WTC11 (cell line): ENCODE measurements at places on chromosomes 3 and 15.

- DNase-seq = no peak
Measured at GRCh38 chr3:178419071-178419470, 117.2 kb upstream of the KCNMB2 start.

- DNase-seq = no peak
Measured at GRCh38 chr3:190644035-190644434, 130.2 kb downstream of the IL1RAP start.

DNA sequence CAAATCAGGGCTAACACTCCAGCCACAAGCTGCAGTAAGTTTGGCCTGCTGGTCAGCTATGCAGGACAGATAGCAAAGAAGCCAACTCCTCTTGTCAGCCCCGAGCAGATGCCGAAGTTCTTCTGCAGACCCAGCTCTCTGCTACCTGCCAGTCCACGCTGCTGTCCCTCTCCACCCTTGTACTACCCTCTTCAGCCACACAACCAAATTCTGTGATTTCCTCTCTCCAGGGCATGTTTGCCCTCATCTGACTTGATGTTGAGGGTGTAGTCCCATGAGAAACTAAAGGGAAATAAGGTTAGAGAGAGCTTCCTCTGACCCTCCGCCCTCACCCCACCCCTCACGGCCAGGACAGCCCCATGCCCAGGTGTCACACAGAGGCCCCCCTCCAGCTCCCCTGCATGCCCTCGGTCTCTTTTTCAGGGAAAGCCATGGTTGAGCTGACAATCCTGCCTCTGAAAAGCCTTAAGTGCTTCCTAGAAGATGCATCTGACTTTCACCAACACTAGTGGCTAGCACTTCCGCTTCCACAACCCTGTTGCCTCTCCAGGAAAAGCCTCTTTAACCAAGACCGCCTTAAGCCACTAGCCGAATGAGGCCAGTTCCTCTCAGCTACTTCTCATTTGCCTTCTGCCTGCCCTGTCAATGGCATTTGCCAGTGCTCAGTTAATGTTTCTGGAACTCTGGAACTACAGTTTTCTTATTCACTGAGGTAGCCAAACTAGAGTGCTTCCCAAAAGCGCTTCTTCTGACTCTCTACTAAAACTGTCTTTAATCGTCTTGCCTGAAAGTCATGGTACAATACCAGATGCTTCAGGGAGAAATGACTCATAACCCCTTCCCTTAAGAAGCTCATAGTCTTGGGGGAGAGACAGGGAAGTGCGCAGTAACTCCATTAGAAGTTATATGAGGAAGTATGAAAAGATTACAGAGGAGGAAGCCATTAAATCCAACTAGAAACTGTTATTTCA lies 300.4 kb upstream of the STT3B start:
- no peak for DNase-seq

DNA sequence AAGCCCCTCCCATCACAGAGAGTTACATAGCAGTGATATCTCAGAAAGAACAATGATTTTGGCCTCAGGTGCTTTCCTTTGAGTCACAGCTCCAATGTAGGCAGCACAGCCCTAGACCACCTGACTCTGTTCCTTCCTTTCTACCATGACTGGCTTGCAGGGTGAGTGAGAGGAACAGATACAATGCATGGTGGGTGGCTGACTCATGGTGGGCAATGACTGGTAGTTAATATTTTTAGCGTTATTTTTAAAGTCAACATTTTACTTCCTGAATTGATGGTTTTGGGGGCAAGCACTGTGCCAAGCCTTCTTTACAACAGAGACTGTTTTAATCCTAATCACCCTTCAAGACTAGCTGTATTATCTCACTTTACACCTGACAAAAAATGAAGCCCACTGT lies 32.8 kb upstream of the ST3GAL6 start:
- DNase-seq = no peak

- DNase-seq = no peak
Measured at GRCh38 chr3:61114316-61114953, 136.8 kb downstream of the FHIT start.

DNA sequence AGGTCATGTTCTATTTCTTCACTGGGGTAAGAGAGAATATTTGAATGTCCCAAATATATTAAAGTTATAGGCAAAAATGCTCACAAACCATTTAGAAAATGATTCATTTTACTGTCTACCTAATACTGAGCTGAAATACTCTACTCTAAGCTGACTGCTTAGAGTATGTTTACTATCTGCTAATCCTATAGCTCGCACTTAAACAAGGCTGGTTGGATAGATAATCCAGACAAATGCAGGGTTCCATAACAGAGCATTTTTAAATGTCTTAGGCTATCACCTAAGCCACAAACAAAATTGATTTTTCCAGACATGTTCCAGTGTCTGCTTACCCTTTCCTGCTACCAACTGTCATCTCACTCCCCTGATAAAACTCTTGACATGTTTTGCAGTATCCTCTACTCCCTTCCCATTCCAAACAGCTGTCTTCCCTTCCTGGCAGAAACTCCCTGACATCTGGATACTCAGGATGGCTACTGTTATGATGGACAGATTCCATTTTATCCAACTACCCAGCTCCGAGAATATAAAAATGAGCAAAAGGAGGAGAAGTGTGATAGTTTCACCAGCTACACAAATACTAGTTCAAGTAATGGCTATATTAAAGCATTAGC lies 1034.7 kb downstream of the FHIT start:
- no peak for DNase-seq

DNA sequence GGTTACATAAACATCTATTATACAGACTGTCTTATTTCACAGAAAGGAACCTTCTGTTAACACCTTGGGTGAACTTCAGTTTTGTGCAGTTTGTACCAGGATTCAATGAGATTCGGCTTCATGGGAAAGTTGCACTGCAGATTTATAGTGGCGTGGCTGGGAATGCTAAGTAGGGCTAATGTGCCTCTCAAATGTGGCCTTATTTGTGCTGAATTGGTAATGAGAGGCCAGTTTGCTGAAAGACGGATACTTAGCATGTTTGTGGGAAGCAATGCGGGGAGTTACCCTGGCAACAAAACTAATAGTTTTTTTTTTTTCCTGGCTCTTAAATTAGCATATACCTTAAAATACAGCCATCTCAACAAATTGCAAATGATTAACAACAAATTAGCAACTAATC lies 28.6 kb upstream of the CEMIP start:
- no peak for DNase-seq

GRCh38 chr3:131713416-131714123 lies 210.8 kb upstream of the MRPL3 start:
- no peak for DNase-seq

- DNase-seq = no peak
Measured at GRCh38 chr15:59407946-59408345, 30.0 kb upstream of the FAM81A start.

- no peak for DNase-seq
Measured at GRCh38 chr3:133301731-133302130, 98.1 kb upstream of the BFSP2 start.

DNA sequence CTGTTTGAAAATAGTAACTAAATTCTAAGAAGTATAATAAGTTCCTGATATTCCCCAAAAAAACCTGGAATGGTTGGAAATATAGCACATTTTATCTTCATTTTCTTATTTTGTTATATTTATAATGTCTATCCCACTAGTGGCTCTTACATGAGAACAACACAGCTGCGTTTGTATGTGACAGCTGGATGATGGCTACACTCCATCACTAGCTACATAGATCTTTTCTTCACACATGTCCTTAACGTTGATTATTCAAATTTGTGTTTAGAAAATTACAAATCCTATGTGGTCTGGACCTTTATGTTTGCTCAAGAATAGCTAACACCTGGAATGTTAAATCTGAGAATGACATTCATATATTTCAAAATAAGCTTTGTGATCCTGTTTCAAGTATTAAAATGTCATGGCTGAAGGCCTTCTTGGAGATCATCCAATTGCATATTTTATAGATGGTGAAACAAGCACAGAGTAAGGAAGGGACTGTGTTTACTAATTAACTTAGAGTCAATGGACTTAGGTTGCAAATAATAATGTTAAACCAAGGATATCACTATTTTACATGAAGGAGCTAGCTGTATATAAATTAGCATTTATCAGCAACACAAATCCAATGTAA lies 60.8 kb downstream of the ATP13A5 start:
- DNase-seq = no peak

GRCh38 chr15:93895976-93896770 lies 335.2 kb upstream of the MCTP2 start:
- DNase-seq = no peak

GRCh38 chr3:123098426-123099330 lies 31.9 kb downstream of the PDIA5 start:
- DNase-seq = no peak

GRCh38 chr3:176927280-176927679 lies 270.0 kb downstream of the TBL1XR1 start:
- no peak for DNase-seq

DNA sequence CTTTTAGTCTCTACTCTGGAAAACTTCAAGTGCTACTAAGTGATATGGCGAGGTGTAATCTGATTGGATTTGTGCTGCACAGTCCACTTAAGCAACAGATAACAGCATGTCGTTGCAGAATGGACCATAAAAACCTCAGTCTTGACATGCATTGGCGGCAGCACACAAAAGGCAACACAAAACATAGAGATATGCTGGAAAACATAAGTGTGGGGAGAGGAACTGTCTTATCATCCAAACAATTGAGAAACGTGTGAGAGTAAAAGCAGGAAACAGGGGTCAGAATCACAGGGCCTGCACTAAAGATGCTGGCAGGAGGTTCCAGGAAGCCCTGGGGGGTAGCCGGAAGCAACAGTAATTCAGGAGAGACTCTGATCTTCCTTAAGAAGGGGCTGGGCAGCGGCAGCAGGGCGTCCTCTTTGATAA lies 82.1 kb downstream of the CGNL1 start:
- DNase-seq = no peak

DNA sequence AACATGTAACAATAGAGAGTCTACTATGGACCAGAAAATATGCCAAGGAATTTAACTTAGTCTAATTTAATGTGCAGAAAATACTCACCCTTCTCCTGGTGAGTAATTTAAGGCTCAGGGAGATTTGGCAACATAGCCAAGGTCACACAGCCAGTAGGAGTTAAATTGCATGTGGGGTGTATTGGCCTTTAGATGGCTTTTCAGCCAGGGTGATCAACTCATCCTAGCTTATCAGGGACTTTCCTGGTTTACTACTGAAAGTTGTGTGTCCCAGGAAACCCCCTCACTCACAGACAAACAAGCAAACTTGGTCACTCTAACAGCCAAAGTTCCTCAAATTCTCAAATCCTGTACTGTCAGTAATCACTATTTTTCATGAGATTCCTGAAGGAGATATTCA lies 2.6 kb upstream of the SLC9A9 start:
- DNase-seq = no peak

DNA sequence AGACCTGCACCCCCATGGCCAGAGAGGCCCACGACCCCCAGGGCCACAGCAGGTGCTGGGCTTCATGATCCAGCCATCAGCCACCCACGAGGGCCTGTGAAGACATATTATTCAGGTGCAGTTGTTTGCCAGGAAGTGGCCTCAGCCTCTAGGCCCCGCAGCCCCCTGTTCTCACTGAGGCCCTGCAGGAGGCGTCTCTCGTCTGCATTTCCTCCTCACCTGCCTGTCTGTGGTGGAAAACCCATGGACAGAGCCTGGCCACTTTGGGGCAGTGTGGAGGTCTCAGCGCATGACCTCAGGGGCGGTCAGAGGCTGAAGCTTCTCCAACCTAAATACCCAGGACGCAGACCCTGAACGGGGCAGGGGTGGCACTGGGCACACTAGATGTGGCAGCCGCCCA lies 18.6 kb downstream of the UROC1 start:
- no peak for DNase-seq
